Mesenchymal stem cell (in vitro differentiated cells and primary cell): ENCODE measurements at places on chromosomes 2 and 18.
A peak's percentile ranks its signal among the peaks of the same experiment; 100 is the strongest.

DNA sequence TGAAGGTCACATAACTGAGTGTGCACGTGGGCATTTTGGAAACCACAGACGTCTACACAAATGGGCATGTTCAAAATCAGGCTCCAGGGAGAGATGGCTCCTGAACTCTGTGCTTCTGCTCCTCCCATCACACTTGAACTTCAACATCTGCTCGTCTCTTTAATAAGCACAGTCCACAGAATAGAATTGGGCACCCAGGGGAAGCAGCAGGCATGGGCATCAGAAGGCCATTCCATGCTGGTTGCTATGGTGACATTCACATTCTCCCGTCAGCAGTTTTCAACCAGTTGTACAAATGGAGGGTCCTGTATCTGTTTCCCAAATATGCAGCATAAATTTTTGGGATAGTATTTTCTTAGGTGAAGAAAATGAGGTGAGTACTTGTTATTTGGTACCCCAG lies 183.7 kb upstream of the COPS8 start:
- H3K27me3 ChIP-seq: peaks cover 16% of the 10 kb centered on the region
- no peak overlapping the region for H3K27ac ChIP-seq
- DNase-seq: no peak

GRCh38 chr18:56891116-56891515 lies 240.0 kb downstream of the WDR7 start:
- no peaks in the 10 kb centered on the region for H3K27me3 ChIP-seq
- DNase-seq: peak; percentile 4
- H3K27ac ChIP-seq: peak overlapping the region; percentile 95
- H3K4me1 ChIP-seq: peaks cover 1% of the 10 kb centered on the region
- no peak overlapping the region for H3K4me3 ChIP-seq
- no peaks in the 10 kb centered on the region for H3K36me3 ChIP-seq

- H3K27ac ChIP-seq: peak overlapping the region; percentile 70
- H3K27me3 ChIP-seq: no peaks in the 10 kb centered on the region
- no peak overlapping the region for H3K4me3 ChIP-seq
- peak; percentile 65 for DNase-seq
These were observed 264.1 kb downstream of the EXOC6B start for GRCh38 chr2:72561621-72562318.

DNA sequence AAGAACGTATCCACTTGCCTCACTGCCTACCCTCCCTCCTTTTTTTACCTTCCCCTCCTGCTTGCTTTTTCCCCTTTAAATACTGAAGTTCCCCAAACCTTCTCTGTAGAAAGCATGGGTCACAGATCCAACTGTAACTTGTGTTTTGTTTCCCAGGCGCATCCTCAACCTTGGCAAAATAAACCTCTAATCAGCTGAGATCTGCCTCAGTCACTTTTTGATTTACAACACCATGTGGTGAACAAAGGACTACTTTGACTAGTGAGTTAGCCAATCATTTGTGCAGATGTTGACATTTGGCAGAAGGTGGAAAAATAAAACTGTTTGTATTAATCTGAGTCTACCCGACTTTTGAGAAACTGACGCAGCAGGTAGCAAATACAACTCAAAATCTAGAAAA lies 23.3 kb upstream of the MCM6 start:
- DNase-seq: no peak
- H3K27me3 ChIP-seq: no peaks in the 10 kb centered on the region
- no peaks in the 10 kb centered on the region for H3K4me1 ChIP-seq
- no peak overlapping the region for H3K4me3 ChIP-seq

DNA sequence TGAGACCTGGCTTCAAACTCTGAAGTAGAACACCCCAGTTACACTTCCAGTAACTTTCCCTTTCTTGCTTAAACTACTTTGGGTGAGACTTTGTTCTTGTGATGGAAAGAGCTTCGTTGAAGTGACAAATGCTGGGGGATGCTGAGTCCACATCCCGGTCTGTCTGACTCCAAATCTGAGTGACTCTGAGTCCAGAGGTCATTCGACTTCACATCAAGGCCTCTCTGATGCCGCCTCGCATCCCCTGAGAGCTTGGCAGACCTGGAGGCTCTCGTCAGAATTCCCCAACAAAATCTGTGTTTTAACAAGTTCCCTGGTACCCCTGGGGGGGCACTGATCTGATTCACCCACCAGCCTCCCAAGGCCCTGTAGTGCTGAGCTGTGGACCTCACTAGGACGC lies 31.6 kb upstream of the ROCK2 start:
- H3K27me3 ChIP-seq: no peaks in the 10 kb centered on the region
- no peak overlapping the region for H3K4me3 ChIP-seq
- no peaks in the 10 kb centered on the region for H3K36me3 ChIP-seq
- peaks cover 22% of the 10 kb centered on the region for H3K4me1 ChIP-seq
- no peak overlapping the region for H3K27ac ChIP-seq
- no peak for DNase-seq
